ENCODE measurements at places on chromosomes 2 and 18.

DNA sequence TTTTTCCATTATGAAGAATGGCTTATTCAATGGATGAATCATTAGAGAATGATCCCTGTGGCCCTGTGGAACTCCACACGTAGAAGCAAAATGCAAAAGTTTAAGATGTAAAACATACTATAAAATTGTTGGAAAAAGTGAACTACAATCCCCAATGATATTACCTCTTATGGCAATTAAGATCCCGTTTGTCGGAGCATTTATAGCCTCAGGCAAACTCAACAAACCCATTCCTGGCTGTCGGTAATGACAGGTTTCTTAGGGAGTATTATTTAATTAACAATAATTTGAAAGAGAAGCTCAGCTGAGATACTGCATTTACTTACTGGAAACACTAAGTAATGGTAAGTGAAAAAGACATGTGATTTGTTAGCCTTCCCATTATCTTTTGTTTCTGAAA is 138.3 kb downstream of the CDH20 start:
- DNase-seq, result no peak

- DNase-seq, result no peak
Measured at GRCh38 chr2:97966545-97967215, 29.1 kb downstream of the TMEM131 start.

- DNase-seq, result no peak
Measured at GRCh38 chr2:147033044-147033443, 811.8 kb upstream of the ACVR2A start.

DNA sequence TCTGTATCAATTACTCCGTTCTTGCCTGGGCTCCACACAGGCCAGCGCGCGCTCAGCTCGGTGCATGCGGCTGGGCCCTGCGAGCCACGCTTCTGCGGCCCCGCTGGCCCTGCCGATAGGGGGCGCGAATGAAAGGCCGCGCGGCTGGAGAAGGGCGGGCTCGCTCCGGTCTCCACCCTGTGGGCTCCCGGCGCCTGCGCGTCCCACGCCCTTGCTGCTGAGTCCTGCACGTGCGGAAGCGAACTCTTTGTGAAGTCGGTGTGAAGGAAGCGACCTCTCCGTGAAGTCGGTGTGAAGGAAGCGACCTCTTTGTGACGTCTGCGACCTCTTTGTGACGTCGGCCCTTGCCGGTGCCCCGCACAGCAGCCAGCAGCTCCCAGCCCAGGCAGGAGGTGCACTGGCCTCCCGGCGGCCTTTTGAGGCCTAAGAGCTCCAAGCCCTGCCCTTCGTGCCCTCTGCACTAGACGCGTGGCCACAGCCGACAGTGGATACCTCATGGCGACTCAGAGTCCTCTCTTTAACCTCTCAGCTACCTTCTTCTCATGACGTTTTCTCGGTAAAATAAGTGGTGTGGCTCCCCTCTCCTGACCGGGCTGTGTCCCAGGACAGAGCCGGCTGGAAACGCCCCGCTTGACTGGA is 391.9 kb upstream of the RAB6C start:
- no peak for DNase-seq

- no peak for DNase-seq
Measured at GRCh38 chr2:218074031-218074430, 5.0 kb downstream of the RUFY4 start.

- DNase-seq, result no peak
Measured at GRCh38 chr2:101295895-101296294, 12.6 kb downstream of the RNF149 start.
